ENCODE measurements at places on chromosomes 16 and 17. TPM values are rescaled to one million over a fixed set of nuclear protein-coding genes. Genes with fewer than 3 reads are reported as not detected.

Gene CTRL
- 8.6 TPM for total RNA-seq

Gene SOX9
- not detected for total RNA-seq

Gene RASL10B
- total RNA-seq: not detected

Gene GGA2
- total RNA-seq: 118 TPM

Gene POLG2
- 57.4 TPM for total RNA-seq

Gene CCL18
- not detected for total RNA-seq

Gene COL1A1
- total RNA-seq: 1.0 TPM

Gene MYLK3
- total RNA-seq: 0.32 TPM

Gene ZNF597
- total RNA-seq: 5.3 TPM

Gene TNP2
- total RNA-seq: not detected

All from CD4-positive, alpha-beta memory T cell (primary cell).